ENCODE measurements at places on chromosomes 5 and 9.

DNA sequence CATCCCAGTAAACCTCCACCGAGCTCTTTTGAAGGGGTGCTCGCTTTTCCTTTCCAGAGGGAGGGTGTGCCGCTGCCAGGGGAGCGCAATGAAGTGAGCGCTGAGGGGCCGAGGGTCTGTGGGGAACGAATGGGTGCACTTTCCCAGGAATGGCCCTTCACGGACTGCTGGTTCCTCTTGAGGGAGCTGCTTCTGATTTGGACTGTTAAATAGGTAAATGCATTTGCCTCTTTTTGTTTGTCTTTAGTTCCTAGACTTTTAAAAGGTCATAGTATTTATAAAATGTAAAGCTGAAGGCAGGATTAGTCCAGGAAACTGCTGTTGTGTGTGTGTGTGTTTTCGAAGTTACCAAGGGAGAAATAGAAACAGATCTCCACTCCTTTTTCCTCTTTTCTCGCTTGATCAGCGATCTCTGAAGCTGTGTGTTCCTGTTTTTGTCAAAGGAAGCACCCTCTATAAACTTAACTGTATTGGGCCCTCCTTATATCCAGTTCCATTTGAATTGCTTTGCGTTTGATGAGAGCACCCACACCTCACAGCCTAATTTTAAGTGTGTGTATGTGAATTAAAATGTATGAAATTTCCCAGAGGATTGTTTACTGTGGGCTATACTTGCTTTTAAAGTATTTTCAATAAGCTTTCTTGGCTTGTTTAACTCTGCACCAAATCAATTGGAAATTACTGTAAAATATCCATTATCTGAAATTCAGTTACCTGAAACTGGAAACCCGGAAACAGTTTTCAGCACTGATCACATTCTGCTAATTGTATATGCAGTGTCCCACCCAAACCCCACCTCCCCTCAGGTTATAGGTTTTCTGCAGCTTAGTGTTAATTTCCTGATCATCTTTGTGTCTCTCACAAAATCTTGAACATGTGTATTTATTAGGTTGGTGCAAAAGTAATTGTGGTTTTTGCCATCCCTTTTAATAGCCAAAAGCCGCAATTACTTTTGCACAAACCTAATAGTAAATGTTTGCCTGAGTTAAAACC lies 966 bp downstream of the SNX2 start:
- DNase-seq, result no peak

- no peak for DNase-seq
Observed at GRCh38 chr9:16624744-16625117, 245.7 kb downstream of the BNC2 start.

GRCh38 chr9:126953041-126953809 lies 38.6 kb downstream of the RALGPS1 start:
- DNase-seq, result no peak

DNA sequence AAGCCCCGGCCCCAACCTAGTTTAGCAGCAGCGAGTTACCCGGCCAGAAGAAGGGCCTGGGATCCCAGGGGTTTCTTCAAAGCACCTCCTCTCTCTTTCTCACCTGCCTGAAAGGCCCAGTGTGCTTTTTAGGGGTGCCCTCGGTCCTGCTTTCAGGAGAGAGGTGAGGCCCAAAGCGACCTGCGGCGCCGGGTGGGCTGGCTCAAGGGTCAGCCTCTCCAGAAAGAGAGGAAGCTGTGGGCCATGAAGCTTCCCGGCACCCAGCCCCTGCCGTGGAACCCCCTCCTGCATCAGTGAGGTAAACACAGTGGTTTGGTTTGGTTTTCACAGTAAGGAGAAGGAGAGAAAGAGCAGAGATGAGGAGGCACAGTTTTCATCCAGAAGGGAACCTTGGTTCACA lies 4.3 kb downstream of the FOXB2 start:
- DNase-seq, result no peak

GRCh38 chr9:89548071-89548638 lies 50.2 kb upstream of the SEMA4D start:
- no peak for DNase-seq

GRCh38 chr9:73979894-73980264 lies 517.3 kb upstream of the RORB start:
- DNase-seq, result no peak

DNA sequence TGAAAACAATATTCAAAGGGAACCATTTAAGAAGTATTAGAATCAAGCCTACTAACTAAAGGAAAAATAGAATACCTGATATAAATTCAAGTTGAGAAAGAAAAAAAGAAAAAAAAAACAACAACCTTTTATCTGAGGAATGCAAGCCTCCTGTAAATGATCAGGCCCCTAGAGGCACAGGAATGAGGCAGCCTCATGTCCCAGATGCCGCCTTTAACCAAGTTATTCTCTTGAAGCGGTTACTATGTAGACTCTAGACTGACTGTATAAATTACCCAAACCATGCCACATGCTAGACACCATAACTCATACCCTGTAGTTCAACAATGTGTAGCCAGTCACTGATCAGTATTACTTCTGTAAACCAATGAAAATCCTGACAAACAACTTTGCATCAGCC lies 929.6 kb downstream of the TAF11L14 start:
- no peak for DNase-seq

DNA sequence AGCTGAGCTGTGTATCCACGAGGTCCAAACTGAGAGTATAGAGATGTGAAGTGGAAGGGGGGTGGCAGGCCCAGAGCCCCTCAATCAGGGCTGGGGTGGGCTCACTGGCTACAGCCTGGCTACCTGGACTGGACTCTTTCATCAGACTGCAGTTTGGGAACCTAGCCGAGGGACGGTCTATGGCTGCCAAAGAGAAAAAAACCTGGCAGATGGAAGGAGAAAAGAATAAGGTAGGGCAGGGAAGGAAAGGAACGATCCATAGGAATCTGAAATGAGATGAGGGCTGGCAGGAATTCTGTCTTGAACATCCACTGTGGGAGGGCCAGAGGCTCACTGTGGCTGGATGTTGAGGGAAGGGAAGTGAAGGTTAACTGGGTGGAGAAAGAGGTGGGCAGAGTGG lies 224.4 kb upstream of the PANK3 start:
- DNase-seq, result no peak

DNA sequence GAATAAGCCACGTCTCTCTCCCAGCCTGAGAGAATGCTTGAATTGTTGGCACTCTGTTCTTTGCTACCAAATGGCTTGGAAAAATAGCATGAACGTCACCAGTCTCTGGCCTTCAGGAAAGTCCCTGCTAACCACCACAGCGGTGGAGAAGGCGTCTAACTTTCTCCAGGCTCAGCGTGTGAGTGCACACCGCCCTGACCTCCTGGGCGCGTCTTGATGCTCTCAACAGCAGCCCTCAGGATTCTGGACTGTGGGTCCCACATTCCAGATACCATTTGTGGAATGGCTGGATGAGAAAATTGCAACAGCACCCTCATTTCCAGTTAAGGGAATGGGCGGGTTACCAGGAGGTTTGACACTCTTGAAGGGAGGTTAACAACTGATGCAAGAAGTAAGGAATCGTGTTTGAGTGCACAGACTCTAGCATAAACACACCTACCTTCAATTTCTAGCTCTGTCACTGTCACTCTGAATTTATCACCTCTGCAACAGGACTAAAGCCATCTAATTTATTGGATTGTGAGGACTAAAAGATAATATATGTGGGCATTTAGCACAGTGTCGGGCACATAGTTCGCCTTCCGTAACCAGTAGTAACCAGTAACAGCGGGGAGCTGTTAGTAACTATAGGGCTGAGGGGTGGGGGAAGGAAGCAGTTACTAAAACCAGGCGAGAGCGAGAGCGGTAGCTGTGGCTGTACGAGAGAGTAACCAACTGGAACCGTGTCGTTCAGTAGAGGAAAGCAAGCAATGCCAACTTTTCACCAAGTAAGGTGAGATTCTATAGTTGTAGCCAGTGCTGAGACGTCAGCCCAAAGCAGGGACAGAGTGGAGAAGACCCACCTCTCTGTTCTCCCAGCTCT lies 807 bp upstream of the PLGRKT start:
- DNase-seq, result peak; percentile 30

GRCh38 chr5:43033841-43034590 lies 6.1 kb downstream of the ANXA2R start:
- DNase-seq, result no peak

- no peak for DNase-seq
Observed at GRCh38 chr5:149387982-149388381, 8.9 kb upstream of the IL17B start.

DNA sequence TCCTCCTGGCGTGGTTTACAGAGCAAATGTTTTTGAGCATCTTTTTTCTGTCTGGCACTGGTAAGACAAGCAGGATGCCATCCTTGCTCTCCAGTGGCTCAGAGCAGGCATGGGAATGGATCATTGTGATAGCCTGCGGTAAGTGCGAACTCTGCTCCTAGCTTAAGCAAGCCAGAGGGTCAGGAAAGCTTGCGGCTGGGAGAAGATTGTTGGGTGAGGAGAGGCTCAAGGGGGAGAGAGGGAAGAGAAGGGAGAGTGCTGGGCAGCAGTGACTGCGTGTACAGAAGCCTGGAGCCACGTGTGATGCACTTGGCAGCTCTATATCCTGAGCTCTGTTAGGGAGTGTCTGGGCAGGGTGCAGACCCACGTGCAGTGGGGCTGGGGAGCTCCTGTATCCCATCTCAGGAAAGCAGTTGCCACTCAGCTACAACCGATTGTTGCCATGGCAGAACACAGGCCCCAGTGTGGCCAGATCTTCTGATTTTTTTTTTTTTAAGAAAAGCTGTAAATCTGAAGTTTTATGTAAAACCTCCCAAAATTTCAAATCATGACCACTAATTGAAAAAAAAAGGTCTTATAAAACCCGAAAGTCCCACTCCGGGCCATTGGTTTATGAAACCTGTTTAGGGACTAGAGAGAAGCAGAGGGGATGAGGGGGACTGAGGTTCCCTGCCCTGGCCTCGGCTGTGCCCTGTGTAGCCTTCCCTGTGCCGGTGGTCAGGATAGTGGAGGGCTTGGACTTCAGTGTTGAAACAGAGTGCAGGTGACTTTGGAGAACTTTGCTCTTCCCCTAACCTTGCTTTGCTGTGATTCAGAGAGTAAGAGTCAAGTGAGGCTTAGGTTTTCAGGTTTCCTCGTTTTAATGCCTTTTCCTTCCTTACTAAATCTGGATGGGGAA lies 67.3 kb downstream of the ZNF618 start:
- no peak for DNase-seq

- DNase-seq, result no peak
Observed at GRCh38 chr9:101727612-101728524, 10.6 kb downstream of the GRIN3A start.

DNA sequence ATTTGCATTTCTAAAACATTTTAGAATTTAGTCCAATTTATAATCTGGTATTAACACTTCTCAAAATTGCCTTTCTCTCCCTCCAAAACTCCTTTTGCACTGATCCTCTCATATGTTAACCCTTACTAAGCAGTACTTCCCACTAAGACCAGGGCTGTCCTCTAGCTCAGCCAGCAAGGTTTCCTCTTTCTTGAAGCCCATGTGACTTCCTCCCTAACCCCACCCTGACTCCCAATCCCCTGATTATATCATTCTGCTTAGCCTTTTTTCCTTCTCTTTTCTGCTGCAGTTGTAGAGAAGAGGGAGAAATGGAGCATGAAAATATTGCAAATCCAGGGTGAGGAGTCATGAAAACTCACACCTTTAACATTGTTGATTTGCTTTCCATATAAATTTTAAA lies 241.7 kb downstream of the MCTP1 start:
- DNase-seq, result no peak

DNA sequence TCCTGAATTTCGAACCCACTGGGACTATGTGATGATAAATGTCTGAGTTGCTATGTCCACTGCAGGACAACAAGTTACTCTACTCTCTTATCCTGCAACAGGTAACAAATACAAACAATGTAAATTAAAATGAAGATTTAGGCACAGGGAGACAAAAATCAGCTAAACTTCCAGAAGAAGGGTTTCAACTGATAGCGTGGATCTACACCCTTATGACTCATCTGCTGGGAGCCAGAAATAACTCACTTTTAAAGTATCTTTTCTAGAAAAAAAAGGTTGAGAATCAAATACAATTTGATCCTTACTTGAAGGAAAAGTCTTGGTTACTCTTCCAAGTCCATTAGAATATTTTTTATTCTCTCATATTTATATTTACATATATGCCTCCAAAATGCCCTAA lies 21.4 kb downstream of the PJA2 start:
- no peak for DNase-seq

DNA sequence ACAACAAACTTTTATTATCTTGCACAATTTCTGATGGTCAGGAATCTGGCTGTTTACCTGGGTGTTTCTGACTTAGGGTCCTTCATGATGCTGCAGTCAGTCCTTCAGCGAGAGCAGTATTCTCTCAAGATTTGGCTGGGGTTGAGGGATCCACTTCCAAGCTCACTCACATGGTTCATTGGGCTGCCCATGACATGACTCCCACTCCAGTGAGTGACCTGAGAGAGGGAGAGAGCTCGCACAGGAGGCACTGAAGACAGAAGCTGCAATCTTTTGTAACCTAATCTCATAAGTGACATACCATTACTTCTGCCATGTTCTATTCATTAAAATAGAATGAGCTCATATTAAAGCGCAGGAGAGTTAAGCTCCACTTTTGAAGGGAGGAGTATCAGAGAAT lies 212.6 kb downstream of the SPATA31D1 start:
- no peak for DNase-seq

DNA sequence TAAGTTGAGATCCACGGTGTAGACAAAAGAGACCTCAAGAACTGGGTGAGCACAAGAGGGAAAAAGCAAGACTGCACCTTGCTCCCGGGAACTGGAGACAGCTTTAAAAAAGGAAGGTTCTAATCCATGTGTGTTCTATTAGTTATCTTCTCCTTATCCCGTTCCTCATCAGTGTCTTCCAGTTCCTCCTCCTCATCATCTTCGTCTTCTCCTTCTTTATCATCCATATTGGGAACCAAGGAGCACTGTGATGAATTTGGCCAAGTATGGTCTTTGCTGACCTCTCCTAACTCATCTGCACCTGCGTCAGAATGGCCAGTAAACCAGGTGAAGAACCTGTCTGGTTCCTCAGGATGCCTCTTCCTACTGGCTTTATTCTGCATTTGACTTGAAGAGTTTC lies 22.1 kb downstream of the EHMT1 start:
- no peak for DNase-seq

GRCh38 chr9:122382901-122383850 lies 12.4 kb downstream of the PTGS1 start:
- no peak for DNase-seq

GRCh38 chr5:114238771-114239313 lies 123.0 kb upstream of the KCNN2 start:
- no peak for DNase-seq

DNA sequence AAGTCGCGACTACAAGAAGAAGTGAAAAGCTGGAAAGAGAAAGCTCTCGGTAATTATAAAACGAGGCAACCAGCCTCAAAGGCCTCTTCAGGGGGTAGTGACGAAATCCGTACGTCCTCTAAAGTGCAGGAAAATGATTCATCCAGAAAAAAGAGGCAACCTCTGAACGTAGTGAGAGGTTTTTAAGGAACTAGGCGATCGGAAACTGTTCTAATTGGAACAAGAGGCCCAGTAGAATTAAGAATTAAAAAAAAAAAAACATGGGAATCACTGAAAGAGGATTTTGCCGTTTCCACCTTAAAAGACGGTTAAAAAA lies 1.0 kb downstream of the CSNK1A1 start:
- DNase-seq, result no peak

GRCh38 chr9:136206602-136207275 lies 1.8 kb upstream of the LHX3 start:
- DNase-seq, result no peak

Data from stimulated activated CD8-positive, alpha-beta memory T cell treated with anti-CD3 and anti-CD28 coated beads, Interleukin-7, amount 100 ng/mL, for 24 hours (primary cell).